NCI-H526 treated with DMSO at 0.1 percent for 48 hours (cell line): ENCODE measurements at places on chromosomes 6 and 20.

DNA sequence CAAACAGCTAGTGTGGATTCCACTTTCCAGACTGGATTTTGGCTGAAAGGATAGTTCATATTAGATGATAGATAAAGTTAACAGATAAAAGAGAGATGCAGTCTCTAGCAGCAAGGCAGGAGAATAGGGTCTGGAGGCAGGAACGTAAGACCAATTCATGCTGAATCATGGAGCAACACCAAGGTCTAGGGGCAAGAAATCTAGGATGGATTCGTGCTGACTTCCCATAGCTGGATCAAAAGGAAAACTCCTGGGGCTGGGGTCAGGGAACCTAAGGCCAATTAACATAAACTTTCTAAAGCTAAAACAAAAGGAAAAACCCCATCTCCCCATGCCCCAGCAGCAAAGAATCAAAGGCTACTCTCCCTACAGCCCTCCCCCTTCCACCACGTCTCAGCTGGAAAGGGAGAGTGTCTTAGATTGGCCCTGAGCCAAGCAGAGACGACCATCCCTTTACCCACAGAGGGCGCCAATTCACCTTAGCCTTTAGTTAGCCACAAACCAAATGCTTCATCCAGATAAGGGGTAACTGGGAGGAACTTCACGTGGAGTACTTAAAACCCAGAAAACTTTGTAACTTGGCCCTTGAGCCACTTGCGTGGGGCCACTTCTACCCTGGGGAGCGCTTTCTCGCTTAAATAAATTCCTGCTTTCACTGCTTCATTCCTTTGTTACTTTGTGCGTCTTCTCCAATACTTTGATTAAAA, 7.6 kb downstream of the TREM1 start:
- peak; percentile 62 for DNase-seq

GRCh38 chr20:17059465-17059864, 167.4 kb upstream of the PCSK2 start:
- no peak for DNase-seq

DNA sequence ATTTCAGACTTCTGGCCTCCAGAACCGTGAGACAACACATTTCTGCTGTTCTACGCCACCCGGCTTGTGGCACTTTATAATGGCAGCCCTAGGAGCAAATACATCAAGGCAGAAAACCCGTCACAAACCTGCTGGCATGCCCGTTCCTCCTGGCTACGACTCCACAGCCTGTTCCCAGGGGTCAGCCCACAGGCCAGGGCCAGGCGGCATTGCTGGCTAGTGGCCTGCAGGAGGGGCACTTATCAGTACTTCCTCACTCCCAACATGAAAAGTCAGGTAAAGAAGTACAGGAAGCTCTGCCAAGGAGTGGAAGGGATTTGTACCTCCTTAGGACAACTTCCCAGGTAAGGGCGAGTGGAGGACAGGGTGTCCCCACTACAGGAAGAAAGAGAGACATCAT, 223.1 kb upstream of the AGPAT4 start:
- DNase-seq: no peak

GRCh38 chr6:24529985-24530384, 35.2 kb downstream of the ALDH5A1 start:
- DNase-seq: no peak
